GM03348 (cell line): ENCODE measurements at places on chromosomes 11 and 22.

GRCh38 chr11:128342511-128343134, 244.7 kb downstream of the ETS1 start:
- peak; percentile 77 for DNase-seq

DNA sequence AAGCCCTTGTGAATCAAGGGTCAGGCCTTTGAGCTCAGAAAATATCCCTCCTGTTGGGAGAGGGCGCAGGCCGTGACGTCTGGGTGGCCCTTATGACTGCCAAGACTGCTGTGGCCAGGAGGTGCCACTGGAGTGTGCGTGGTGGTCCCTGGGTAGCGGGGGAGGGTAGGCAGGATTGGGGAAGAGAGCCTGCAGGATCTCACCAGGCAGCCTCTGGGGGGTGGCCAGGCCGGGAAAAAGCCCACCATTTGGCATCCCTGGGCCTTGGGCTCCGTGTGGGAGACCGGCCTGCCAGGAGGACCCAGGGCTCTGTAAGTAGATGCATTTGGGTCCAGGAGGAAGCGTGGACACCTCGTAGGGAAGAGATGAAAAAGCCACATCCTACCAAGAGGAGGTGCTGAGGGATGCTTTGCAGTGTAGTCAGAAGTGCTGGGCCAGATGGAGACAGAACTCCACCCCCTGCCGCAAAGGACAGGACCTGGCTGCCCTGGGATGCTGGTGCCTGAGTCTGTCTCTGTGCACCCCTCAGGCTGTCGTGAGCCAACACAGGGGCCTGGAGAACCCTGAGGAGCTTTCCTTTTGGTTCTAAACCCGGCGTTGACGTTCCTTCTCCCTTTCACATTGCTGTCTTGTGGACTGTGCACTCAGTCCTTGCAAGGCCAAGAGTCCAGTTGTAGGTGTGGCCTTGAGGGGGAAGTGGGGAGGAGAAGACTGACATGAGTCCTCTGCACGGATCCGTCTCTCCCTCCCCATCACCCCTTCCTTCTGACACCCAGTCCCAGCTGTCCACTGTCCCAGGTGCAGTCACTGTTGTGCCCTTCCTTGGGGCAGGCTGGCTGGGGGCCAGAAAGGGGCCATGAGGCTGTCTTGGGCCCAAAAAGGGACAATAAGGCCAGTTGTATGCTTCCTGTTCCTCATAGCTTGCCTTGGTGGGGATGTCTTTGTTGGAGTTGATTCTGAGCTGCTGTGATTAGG, 12.7 kb upstream of the MIEF1 start:
- no peak for DNase-seq

DNA sequence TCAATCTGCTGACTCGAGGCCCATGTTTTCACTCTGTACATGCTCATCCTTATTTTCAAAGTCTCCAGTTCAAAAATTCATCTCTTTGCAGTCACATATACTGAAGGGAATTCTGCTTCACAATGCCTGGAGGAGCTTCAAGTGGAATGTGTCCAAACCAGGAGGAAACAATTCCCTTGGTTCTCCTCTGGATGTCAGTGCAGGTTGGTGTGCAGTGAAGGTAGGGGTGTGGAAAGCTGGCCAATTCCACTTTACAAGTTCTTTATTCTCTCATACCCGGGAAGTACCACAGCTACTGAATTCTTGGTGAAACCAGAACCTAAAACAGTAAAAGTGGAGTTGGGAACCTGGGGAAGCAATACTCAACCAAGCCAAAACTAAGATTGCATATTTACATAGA, 57.3 kb downstream of the BDNF start:
- no peak for DNase-seq

- DNase-seq, result no peak
These were observed 26.6 kb downstream of the P2RY2 start for GRCh38 chr11:73244589-73245240.

- peak; percentile 89 for DNase-seq
These were observed 7.5 kb downstream of the P2RX3 start for GRCh38 chr11:57345555-57346211.

DNA sequence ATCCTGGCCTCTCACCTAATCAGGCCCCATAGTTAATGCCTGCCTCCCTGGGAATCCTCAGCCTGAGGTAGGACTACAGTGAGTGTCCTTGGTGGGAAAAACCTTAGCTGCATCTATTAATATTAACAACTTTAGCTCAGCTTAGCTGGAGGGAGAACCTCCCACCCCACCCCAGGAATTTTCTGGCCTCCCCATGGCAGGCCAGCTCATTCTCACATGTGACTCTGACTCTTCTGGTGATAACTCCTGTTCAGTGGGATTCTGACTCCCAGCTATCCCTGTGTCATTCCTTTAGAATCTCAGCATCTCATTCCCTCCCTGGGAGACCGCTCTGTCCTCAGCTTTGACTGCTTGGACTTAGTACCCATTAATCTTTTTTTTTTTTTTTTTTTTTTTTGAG, 14.5 kb downstream of the ART5 start:
- peak; percentile 85 for DNase-seq

DNA sequence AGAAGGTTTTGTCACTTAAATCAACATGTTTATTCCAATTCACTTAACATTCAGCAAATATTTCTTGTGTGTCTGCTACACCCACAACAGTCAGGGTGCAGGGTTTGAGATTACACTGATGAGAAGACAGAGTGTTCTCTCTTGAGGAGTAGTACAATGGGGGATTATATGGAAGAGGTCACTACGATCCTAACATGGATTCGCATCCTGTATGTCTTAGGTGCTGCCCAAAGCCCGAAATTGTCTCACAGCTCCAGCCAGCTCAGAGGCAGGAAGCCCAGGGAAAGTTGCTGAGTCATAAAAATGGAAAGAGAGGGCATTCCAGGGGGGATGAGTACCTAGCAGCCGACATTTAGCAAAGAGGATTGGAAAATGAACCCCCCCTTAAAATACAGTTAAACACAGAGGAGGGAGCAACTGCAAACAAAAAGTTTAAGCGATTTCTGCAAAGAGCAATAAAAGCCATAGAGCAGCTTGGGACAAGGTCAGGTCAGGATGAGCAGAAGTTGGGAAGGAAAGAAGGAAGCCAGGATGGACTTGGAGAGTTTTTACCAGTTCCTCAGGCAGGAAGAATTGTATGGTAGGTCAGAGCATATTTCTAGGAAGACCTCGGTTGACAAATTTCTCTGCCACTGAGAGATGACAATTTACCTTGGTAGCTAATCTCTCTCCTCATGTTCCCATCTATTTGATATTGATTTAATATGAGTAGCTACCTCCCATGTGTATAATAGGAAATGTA, 49.5 kb downstream of the IGLL5 start:
- no peak for DNase-seq

DNA sequence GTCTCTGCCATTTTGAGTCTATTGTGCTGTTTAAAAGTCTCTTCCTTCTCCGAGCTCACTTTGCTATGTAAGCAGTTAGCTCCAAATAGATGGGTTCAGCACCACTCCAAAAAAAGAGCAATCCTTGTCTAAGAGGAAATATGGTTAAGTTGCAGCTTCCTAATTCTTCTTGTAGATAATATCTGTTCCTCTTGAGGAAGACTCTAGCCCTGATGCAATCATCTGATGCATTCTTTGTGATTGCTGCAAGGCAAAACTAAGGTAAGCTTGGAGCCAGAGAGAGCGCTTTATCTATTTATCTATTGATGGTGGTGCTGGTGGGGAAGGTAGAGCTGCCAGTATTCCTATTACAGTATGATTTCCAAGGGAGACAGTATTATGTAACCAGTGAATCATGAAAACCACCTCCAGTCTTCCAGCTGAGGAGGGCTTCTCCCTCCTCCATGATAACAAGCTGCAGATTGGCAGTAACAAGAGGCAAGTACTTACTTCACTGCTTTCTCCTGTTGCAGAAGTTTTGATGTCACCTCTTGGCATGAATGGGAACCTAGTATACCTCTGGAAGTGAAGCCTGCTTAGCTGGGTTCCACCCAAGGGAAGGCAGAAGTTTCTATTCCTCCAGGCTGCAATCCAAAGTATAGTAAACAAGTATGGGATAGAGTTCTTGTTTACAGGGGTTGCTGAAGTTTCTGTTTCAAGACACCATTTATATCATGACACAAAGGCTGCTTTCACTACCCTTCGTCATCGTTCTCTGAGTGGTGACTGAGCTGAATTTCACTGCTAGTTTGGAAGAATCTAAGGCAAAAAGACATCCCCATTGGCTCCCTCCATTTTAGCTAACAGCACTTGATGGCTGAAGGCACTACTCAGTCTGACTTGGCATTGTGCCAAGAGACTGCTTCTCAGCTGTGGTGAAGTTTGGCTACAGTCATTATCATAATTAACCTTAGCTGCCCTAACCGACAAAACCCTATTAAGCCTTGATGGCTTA, 49.7 kb downstream of the FDX1 start:
- peak; percentile 56 for DNase-seq

- DNase-seq, result no peak
These were observed 6.2 kb downstream of the CHID1 start for GRCh38 chr11:904380-904779.

DNA sequence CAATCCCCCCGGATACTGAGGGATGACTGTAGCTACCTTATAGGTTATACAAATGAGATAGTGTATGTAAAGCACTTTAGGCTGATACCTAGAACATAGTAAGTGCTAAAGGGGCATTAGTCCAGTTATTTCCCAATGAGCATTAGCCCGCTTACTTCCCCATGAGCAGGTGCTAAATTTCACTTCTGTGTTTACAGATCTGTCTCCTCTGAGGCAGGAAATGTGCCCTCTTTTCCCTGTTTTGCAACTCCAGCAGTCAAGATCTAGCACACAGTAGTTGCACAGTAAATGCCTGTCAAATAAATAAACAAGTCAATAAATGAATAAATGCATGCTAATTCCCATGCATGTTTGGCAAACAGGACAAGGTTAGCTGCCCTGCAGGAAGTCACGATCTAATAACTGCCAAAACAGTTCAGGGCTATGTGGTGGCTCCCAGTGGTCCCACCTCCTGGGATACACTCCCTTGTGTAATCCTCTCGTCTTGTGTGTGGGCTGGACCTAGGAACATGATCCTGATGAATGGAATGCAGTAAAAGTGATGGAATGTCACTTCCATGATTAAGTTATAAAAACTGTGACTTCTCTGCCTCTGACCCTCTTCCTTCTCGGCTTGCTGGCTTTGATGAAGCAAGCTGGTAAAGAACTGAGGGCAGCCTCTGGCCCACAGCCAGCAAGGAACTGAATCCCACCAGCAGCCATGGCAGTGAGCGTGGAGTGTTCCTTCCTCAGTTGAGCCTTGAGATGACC, 459.0 kb downstream of the SOX6 start:
- peak; percentile 23 for DNase-seq

- DNase-seq, result no peak
These were observed 18.2 kb downstream of the C11orf91 start for GRCh38 chr11:33682446-33682845.

DNA sequence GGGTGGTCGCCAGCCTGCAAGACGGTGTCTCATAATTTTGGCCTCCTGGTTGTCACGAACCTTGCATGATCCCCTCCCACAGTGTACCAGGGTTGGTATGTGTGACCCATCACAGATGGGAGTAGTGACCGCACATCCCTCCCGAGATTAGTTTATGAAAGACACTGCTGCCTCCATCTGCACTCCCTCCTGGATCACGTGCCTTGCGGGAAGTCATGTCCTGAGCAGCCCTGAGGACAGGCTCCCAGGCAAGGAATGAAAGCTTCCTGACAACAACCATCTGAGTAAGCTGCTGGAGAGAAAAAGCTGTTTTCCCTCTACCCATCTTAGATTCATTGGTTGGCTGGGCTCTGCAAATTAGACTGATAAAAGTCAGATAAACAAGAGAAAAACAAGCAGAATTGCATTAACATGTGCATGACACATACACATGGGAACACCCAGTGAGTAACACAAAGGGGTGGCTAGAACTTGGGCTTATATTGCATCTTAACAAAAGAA, 14.4 kb upstream of the PAMR1 start:
- peak; percentile 77 for DNase-seq

DNA sequence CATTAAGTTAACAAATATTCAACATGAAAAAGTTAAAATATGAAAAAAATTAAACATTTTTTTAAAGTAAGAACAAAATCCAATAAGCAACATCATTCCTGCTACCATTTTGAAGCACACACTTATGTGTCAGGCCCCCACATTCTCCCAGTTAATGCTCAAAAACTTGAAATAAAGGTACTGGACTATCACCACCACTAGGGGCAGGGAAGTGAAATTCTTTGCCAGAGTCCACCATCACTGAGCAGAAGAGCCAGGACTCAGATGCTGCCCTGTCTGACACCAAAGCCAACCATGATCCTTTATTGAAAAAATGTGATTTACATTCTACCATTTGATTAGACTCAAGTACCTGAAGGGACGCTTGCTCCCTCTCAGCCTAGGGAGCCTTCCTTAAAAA, 39.1 kb downstream of the PITPNB start:
- peak; percentile 64 for DNase-seq

GRCh38 chr11:67278939-67279588, 10.0 kb upstream of the ANKRD13D start:
- DNase-seq, result no peak

DNA sequence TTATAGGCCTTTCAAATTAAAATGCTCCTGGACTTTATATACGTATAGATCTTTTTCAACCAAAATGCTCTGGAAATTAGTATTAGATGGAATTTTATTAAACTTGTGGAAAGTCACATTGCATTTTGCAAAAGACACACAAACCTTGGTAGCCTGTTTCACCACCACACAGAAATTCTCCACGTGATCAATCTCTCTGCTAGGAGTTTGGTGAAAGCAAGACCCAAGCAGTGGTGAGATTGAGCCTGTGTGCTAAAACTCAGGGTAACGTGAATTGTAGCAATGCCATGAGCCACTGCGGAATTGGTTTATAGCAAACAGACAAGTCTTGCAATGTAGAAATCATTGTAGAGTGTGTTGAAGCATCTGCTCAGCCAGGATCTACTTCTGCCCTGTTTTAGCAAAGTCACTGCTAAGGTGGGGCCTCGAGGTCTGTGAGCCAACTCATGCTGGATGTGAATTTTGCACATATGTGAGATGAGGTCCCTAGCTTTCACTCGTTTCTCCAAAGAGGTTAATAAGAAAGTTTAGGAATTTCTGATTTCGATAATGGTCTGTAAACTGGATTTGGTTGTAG, 184.8 kb downstream of the DBX1 start:
- no peak for DNase-seq

DNA sequence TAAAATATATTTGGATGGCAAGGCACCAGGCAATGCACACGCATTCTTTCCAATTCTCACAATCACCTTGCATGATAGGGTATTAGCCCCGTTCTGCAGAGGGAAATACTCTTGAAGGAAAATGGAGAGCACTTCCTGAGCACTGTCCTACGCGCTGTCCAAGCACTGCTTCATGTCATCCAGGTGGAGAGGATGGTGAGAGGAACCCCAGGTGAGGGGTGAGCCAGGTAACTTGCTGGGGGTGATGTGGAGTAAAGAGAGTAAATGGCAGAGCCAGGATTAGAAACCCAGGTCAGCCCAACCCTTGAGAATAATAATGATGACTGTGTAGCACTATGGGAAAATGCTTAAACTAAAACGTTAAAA, 711 bp upstream of the PACSIN2 start:
- no peak for DNase-seq

DNA sequence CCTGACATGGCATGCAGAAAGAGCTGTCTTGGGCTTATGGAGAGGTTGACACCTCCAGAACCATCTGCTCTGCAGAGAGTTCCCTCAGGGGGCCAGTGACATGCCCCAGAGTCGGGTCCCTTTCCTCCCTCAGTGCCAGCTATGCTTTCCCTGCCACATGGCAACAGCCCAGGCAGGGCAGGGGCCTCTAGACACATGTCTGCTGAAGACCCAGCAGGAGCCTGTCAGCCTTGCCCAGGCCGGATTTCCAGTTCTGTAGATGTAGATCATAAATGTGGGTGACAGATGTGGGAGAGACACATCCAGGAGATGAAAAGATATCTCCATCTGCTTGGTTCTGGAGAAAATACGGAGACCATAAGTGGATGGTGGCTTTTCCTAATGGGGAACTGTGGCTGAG, 25.5 kb downstream of the NAV2 start:
- no peak for DNase-seq
